ENCODE measurements at places on chromosomes 2 and 18.

DNA sequence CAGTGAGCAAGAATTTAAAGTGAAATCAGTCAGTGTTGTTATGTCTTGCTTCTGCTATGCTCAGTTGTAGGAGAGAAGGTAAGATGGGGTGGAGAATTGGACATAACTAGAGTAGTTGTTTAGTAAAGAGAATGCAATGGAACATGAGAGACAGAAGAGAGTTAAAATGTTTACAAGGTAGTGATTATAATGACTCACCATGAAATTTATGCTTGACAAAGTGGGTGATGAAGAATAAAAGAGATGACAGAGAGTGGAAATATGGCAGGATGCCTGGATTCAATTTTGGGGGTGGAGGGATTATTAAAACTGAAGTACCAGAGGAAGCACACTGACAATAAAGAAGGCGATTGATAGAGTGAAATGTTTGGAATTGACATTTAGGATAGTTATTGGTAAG is 10.6 kb downstream of the SCG2 start:
- DNase-seq, result no peak

DNA sequence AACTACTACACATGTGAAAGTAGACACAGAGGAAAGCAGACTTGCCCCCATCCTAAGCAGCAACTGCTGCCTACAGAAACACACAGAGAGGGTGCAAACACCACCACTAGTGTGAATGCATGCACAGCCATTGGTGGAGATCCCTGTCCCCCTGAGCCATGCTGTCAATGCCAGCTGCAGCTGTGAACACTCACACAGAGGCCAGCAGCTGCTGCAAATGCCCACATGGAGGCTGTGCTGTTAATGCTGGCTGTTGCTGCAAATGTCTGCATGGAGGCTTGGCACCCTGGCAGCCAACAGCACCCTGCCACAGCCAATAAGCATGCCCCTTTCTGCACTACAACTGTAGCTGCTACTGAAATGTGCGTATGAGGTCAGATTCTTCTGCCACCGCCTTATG is 355.0 kb downstream of the LNPK start:
- no peak for DNase-seq

DNA sequence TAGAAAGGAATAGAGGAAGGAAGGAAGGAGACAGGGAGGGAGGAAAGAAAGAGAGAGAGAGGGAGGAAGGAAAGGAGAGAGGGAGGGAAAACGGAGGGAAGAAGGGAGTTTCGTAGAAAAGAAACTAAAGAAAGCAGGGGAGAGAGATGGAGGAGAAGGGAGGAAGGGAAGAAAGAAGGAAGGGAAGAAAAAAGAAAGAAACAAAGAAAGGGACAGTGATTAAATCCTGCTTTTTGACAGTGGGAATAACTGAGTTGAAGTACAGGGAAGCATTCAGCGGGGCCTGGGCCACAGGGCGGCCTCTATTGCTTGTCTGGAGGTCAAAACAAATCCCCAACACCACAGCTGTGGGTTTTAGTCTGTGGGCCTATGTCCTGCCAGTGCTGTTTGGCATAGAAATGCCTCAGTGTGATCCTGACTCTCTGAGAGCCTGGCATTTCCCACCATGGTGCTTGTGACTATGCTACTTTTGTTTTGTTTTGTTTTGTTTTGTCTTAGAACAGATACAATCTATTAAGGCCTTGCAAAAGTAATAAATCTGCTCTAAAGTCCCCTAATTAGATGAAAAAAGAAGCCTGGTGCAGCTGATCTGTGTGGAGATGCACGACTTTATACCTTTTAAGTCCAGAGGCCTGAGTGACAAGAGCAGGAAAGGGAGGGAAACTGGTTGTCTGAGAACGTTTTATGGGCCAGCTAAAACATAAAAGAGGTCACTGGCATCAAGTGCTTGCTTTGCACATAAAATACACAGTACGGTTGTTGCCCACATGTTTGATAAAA is 40.0 kb downstream of the IL1RL2 start:
- DNase-seq, result peak; percentile 70

- no peak for DNase-seq
These were observed 68.6 kb downstream of the DHRS9 start for GRCh38 chr2:169137924-169138323.

DNA sequence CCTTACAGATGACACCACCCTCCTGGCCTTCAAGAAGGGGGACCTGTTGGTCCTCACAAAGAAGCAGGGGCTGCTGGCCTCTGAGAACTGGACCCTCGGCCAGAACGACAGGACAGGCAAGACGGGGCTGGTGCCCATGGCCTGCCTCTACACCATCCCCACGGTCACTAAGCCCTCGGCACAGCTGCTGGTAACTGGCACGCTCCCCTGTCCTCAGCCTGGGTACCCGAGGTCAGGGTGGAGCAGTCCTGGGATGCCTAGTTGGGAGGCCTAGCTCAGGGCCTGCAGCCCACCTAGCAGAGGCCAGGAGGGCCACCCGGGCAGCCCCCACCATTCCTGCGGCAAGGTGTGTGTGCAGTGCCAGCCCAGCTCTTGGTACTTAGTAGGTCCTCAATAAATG is 16.3 kb upstream of the GPR17 start:
- DNase-seq, result no peak

DNA sequence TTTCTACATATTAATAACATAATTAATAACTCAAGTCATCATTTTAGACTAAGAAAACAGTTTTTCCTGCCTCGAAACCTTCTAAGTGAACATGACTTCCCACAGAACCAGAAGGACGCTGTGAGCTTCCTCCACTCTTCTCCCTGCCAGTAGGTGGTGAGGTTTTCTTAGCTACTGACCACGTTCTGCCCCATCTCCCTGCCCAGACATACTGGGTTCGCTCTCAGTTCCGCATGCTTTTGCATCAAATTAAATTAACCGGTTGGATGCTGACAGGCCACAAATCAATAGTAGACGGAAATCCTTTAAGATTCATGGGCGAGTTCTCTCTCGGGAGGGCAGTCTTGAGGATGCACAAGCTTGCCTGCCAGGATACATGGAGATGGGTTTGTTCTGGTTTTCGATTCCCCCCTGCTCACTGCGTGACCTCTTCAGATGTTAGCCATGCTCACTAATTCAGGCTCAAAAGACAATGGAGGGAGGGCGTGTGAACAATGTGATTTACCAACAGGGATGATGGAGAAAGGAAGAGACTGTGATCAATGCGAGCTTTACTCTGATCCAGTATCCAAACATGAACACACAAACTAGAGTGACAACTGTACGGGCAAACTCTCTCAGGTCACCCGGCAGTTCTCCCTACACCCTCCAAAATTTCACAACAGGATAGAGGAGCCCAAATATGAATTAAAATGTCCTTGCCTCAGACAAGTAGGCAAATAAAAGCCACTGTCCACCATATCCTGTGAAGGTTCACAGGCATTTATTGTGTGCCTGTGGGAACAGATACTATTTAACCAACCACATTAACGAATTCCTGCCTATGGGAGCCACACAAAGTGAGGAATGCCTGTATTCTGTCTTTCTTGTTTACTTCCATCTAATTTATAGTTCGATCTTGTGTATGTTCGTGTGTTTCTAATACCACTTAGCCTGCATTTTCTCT is 375.7 kb downstream of the EIPR1 start:
- DNase-seq, result no peak

- DNase-seq, result no peak
These were observed 47.9 kb downstream of the ANKMY1 start for GRCh38 chr2:240509667-240510512.

DNA sequence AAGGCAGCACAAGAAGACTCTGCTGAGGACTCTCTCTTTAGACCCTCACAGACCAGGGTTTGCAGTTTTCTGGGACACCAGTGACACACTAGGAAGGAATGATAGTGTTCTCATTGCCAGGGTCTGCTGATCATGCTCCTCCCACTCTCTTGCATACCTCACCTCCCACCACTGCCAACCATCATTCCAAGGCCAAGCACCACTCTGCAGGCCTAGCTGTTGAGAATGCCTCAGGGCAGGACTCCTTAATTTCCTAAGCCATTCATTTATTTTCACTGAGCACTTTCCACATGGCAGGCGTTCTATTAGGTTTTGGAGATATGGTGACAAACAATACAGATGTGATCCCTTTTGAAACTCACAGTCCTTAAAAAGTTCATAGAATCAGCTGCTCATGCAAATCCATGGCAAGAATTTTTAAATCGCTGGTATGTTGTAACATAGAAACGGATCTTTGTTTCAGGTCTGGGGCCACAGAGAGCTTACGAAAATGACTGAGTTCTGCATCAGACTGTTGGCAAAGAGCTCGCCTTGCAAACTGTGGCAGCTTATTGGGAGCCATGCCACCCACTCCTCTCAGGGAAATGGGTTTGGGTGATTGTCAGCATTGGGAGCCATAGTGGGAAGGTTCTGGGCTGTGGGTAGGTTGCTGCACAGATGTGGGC is 78.5 kb downstream of the XDH start:
- DNase-seq, result no peak

GRCh38 chr18:29012364-29012763 is 835.4 kb upstream of the CDH2 start:
- no peak for DNase-seq

GRCh38 chr2:165927353-165927752 is 26.2 kb downstream of the TTC21B start:
- no peak for DNase-seq

- DNase-seq, result no peak
These were observed 56.4 kb upstream of the ITGB6 start for GRCh38 chr2:160256507-160256906.

DNA sequence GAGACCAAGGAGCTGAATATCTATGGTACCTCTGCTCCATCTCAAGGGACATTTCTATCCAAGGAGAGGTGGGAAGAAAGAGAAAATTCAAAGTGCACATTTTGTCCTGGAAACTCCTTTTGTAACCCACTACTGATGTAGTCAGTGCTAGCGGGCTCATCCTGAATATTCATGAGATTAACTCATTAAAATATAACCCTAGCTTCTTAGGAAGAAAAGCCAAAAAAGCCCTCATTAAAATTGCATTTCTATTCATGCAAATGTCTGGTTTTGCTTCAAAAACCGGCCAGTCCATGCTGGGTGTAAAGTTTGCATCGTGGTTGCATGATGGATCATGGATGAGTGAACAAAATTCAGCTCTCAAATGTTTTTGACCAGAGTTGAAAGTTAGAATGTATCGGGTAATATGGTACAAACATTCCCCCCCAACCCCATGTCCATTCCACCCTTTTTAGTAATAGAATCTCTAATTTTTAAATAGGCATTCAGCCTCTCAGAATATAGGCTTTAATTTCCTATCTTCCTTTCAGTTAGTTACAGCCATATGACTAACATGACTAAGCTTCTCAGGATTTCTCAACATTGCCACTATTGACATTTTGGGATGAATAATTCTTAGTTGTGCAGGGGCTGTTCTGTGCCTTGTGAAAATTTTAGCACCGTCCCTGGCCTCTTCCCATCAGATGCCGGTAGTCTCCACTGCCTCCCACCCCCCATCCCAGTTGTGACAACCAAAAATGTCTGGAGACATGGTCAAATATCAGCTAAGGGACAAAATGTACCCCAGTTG is 104.2 kb upstream of the RND3 start:
- no peak for DNase-seq
